ENCODE measurements at places on chromosomes 7 and 10.

DNA sequence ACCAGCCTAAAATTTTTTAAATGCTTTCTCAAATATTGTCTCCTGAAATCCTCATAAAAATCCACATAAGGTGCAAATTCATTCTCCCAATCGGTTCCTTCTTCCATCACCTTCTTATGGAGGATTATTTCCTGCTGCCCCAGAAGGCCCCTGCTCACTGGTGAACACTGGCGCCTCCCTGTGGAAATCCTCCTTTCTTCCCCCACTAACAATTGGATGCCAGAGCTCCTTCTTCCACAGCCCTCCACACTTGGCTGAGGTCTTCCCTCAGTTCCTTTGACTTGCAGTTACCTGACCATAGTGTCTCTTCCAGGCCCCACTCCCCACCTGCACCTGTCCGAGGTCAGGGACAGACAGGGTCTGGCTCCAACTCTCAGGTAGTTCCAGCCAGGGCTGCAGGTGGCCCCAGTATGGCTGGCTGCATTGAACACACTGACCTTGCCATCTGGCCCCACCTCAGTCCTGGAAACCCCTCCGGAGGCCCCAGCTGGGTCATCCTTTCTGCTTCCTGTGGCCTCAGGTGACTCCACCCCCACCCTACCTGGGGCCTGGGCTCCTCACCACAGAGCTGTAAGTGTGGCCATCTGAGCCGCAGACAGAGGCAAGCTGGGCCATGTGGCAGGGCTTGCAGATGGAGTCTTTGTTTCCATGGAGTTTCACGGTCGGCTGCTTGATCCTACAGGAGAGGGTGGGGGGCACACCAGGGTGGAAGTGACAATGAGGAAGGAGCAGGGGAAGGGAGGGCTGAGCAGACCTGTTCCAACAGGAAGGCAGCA, 18.4 kb downstream of the SPOCK2 start:
- DNase-seq, result no peak

DNA sequence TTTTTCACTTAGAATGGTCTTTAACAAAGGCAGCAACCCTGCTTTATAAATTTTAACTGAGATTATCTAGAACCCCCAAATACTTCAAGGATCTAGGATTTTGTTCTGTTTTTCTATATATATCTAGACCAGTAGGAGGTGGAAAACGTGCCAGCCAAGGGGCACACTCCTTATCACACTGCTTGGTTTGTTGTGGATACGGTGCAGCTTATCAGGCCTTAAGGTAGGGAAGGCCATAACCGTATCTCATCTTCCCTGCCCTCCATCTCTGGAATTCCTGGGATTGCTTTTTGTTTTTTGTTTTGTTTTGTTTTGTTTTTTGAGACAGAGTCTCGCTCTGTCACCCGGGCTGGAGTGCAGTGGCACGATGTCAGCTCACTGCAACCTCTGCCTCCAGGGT, 75.4 kb downstream of the MPLKIP start:
- no peak for DNase-seq

DNA sequence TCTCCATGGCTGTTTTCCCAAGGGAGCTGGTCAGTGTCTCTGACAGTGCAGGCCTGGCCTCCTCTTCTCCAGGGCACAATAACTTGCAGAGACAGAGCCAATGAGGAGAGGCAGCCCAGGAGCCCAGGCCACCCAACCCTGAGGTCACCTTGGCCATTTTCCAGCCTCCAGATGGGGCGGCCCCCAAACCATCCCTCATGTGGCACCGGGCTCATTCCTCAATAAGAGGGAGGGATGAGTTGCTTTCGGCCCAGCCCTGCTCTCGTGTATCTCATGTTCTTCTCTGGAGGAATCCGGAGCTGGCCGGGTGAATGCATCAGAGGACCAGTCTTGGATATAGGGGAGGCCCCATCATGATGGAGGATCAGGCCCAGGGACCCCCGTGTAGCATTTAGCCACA, 98.9 kb downstream of the C10orf105 start:
- no peak for DNase-seq

- no peak for DNase-seq
Observed at GRCh38 chr10:63692220-63692896, 171.2 kb downstream of the REEP3 start.

- DNase-seq, result no peak
Observed at GRCh38 chr10:3053155-3053554, 14.2 kb upstream of the PFKP start.

GRCh38 chr7:108454674-108455550, 1.3 kb downstream of the NRCAM start:
- no peak for DNase-seq

DNA sequence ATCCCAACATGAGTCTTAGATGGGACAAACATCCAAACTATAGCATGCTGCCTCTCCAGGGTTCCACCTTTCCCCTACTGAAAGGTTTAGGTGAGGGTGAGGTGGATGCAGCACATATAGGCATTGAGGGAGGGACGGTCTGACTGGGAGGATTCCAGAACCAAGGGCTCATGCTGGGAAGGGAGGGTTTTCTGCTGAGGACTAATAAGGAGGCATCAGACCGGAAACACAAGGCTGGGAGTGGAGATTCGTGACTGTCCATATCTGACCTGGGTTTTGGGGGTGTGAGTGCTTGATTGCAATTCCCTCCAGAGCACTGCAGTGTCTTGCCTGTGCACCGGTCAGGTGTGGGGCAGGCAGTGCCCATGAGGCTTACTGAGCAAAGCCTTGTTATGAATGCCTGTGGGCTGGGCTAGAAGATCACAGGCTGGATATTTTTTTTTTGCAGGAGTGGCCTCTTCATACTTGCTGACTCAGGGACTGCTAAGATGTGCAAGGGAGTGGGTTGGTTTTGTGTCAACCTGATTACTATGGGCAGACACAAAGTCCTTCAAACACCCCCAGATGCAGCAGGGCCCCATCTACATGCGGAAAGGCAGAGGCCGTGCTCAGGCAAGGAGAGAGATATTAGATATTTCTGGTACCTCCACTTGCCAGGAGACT, 26.7 kb downstream of the DMBT1 start:
- no peak for DNase-seq

GRCh38 chr10:6576326-6576725, 3.8 kb downstream of the PRKCQ start:
- DNase-seq, result no peak

DNA sequence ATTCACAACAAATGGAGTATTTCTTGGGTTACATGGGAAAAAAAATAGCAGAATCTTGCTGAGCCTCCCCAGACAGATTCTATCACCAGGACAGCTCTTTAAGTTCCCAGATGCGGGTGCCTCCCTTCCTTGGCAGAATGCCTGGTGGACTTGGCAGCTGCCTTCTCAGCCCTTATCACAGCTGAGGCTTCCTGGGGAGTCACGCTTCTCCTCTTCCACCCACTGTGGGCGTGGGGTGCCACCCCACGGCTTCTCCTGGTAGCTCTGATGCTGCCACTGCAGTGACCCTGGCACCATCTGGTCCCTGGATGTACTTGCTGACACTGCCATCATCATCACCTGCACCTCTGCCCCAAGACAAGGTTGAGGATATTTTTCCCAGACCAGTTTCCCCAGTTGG, 16.2 kb upstream of the NME8 start:
- DNase-seq, result no peak

DNA sequence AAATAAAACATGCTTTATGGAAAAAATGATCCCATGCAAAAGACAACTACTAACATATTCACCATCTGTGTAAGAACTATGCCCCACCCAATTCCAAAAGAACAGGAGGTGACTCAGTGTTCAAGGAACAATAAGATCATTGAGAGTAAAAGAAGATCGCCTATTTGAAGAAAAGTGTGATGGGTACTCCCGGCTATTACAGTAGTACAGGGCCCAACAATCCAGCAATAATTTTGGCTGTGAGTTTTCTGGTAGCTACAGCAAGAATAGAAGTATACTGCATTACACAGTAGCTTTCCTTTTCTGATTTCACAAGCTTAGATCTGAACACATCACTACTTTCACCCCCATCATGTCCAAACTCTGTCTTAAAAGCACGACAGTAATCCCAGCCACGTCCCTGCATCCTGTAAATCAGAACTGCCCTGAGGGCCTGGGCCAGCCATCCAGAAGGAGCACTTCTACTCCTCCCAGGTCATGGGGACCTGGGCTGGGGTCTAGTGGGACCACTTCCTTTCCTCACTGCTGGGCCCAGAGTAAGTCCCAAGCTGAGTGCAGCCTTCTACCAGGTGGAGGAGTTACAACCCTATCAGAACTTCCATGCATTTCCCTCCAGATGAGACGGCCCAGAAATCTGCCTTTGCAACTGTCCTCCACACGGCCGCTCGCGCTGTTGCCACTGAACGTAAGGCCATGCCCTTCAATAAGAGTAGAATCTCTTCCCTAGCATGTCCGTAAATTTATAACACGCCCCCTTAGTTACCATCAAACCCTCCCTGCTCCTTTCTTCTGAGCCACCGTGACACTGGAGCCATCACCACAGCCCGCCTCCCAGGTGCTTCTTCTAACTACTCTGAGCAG, 7.9 kb downstream of the ESYT2 start:
- no peak for DNase-seq
